ENCODE measurements at places on chromosomes 7 and 10. TPM values are rescaled to one million over a fixed set of nuclear protein-coding genes. Genes with fewer than 3 reads are reported as not detected.

- H3K27me3 ChIP-seq, result no peaks in the 10 kb centered on the region
- no peak for DNase-seq
- no peak overlapping the region for H3K4me3 ChIP-seq
- no peak overlapping the region for H3K27ac ChIP-seq
- H3K36me3 ChIP-seq, result no peaks in the 10 kb centered on the region
These were observed 210.3 kb upstream of the GPR26 start for GRCh38 chr10:123455861-123456260.

GRCh38 chr7:148286150-148286549 is 304.4 kb upstream of the C7orf33 start:
- H3K4me3 ChIP-seq, result no peak overlapping the region
- no peaks in the 10 kb centered on the region for H3K27me3 ChIP-seq
- no peak for DNase-seq
- no peak overlapping the region for H3K27ac ChIP-seq
- no peaks in the 10 kb centered on the region for H3K36me3 ChIP-seq

GRCh38 chr7:7122033-7122478 is 60.3 kb upstream of the C1GALT1 start:
- no peaks in the 10 kb centered on the region for H3K4me1 ChIP-seq
- no peaks in the 10 kb centered on the region for H3K27me3 ChIP-seq
- no peak overlapping the region for H3K4me3 ChIP-seq
- H3K36me3 ChIP-seq, result no peaks in the 10 kb centered on the region

The PLPP4 gene
- total RNA-seq, result not detected

The SNCG gene
- 255 TPM for total RNA-seq

The ATRNL1 gene
- total RNA-seq, result 2.9 TPM

The ZNF277 gene
- 38.3 TPM for total RNA-seq

The SLC13A4 gene
- total RNA-seq, result 0.29 TPM
